CD8-positive, alpha-beta memory T cell (primary cell): ENCODE measurements at places on chromosomes 7 and 10. TPM values are rescaled to one million over a fixed set of nuclear protein-coding genes. Genes with fewer than 3 reads are reported as not detected.

- DNase-seq, result no peak
- H3K4me1 ChIP-seq, result no peaks in the 10 kb centered on the region
- H3K36me3 ChIP-seq, result no peaks in the 10 kb centered on the region
- no peak overlapping the region for H3K27ac ChIP-seq
- no peak overlapping the region for H3K4me3 ChIP-seq
- H3K27me3 ChIP-seq, result no peaks in the 10 kb centered on the region
Measured at GRCh38 chr10:1674501-1674900, 62.8 kb downstream of the ADARB2 start.

- DNase-seq, result no peak
- H3K36me3 ChIP-seq, result no peaks in the 10 kb centered on the region
- H3K4me1 ChIP-seq, result no peaks in the 10 kb centered on the region
- no peak overlapping the region for H3K4me3 ChIP-seq
- no peak overlapping the region for H3K27ac ChIP-seq
- no peaks in the 10 kb centered on the region for H3K27me3 ChIP-seq
Measured at GRCh38 chr7:149664666-149665065, 108.7 kb downstream of the ZNF467 start.

DNA sequence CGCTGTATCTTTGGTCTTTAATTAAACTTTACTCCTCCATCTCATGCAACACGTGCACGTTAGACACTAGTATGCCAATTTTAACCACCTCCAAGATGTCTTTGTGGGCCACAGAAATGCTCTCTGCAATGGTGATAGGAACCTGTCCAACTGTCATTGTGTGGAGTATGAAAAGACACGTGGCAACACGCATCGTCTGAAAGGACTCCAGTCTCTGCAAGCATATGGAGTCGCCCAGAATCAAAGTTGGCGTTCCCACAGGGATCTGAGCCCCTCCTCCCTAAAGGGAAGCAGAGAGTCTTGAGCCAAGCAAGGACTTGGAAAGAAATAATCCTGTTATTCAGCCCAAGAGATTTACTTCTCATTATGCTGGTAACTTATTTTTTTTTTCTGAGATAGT lies 301.1 kb downstream of the CALN1 start:
- no peaks in the 10 kb centered on the region for H3K4me1 ChIP-seq
- H3K27ac ChIP-seq, result no peak overlapping the region
- no peaks in the 10 kb centered on the region for H3K27me3 ChIP-seq
- no peak for DNase-seq
- H3K36me3 ChIP-seq, result no peaks in the 10 kb centered on the region

DNA sequence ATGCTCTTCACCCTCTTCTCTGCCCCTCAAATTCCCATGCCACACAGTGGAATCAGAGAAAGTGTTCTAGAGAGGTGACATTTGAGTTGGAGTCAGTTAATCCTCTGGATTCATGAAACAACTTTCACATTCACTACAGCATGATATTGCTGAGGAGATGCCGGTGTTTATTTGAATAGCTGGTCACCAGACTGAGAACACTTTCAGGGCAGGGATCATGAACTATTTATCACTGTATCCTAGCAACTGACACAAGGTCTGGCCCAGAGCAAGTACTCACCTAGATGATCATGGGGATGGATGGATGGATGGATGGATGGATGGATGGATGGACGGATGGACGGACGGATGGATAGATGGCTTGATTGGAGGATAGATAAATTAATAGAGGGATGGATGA lies 116.7 kb upstream of the ZMIZ1 start:
- no peak overlapping the region for H3K4me3 ChIP-seq
- DNase-seq, result no peak

- H3K27me3 ChIP-seq, result no peaks in the 10 kb centered on the region
- H3K4me3 ChIP-seq, result no peak overlapping the region
- DNase-seq, result no peak
- no peak overlapping the region for H3K27ac ChIP-seq
Measured at GRCh38 chr7:144391823-144392255, 11.7 kb downstream of the NOBOX start.

DNA sequence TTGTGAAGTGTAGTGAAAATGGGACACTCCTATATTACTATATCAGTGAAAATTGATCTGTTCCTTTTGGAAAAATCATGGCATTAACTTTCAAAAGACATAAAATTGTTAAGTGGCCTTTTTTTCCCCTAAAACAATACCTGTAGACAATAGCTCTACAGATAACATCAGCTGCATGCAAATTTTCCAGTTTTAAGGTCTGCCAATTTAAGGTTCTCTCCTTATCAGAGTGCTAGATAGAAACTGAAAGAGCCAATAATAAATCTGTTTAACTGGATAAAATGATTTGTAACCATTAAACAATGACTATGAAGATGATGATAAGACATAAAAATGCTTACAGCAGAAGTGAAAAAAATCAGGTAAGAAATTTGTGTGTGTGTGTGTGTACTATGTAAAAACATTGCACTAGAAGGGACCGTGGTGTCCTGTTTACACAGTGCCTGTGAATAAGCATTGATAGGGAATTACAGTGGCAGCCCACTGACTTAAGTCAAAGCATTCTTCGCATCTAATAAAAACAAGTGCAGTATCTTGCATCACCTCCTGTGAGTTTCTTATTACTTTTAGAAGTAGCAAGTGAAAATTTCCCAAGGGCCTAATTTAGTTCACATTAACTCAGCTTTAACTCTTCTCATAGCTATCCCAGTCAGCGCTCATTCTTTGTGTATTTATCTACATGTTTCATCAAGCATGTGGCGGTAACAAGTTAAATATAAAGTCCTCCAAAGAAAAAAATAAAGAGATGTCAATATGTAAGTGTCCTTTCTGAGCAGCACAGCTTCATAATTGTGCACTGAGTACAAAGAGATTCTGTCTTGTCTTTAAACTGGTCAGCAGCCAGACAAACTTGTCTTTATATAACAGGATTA lies 261.9 kb downstream of the ARL4A start:
- DNase-seq, result no peak
- H3K4me3 ChIP-seq, result no peak overlapping the region
- H3K4me1 ChIP-seq, result no peaks in the 10 kb centered on the region
- no peaks in the 10 kb centered on the region for H3K27me3 ChIP-seq

DNA sequence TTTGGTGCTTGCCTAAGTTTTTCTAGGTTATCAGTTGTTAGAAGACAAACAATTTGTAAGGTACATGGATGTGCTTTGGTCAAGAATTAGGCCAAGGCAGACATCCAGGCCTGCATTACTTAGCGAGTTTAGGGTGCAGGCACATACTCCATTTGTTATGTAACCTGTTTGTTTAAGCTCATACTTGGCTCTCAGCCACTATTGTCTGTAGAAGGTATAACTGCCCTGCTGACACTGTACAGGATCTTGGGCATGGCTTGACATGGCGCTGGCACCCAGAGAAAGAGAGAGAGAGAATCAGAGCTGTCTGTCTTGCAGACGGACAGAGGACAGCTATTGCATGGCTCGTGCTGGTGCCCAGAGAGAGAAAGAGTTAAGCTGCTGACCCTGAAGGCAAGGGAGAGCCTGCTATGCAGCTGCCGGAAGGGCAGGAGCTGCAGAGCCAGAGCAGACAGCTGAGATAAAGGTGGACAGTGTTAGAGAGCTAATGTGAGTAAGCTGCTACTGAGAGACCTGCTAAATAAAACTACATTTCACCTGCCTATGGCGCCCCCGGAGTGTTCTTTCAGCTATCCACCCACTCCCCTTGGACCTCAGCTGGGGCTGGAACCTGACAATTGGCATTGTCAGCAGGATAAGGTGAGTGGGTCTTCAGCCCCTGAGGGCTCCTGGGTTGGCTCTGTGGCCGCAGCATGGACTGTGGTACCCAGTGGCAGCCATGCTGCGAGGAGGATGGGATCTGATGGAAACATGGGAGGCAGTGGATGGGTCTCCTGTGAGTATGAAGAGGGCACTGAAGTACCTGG lies 120.9 kb upstream of the TMEM106B start:
- H3K27me3 ChIP-seq, result no peaks in the 10 kb centered on the region
- H3K4me3 ChIP-seq, result no peak overlapping the region
- DNase-seq, result no peak
- no peaks in the 10 kb centered on the region for H3K36me3 ChIP-seq

DNA sequence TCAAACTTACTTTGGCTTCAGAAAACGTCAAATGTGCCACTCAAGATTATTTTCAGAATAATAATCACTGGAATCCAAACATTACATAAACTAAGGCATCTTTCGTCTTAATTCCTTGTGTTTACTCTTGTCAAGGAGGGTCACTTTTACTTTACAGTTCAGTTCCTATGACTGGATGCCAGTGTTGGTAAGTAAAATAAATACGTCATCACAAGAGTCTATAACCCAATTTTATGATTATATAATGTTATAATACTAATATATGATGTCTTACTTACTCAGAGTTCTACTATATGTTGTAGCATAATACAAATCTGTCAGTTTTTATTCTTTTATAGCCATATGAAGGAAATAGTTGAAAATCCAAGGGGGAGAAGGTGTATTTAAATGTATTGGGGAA lies 123.8 kb downstream of the GPR85 start:
- H3K36me3 ChIP-seq, result no peaks in the 10 kb centered on the region
- DNase-seq, result no peak
- H3K4me3 ChIP-seq, result no peak overlapping the region
- no peaks in the 10 kb centered on the region for H3K4me1 ChIP-seq
- H3K27me3 ChIP-seq, result no peaks in the 10 kb centered on the region

GRCh38 chr7:36244429-36244828 lies 91.4 kb downstream of the EEPD1 start:
- no peaks in the 10 kb centered on the region for H3K4me1 ChIP-seq
- no peak overlapping the region for H3K4me3 ChIP-seq
- no peaks in the 10 kb centered on the region for H3K36me3 ChIP-seq

- no peak overlapping the region for H3K4me3 ChIP-seq
- H3K27me3 ChIP-seq, result no peaks in the 10 kb centered on the region
- no peak for DNase-seq
- no peaks in the 10 kb centered on the region for H3K36me3 ChIP-seq
- no peak overlapping the region for H3K27ac ChIP-seq
Measured at GRCh38 chr10:105864854-105865253, 1223.8 kb downstream of the SORCS3 start.

DNA sequence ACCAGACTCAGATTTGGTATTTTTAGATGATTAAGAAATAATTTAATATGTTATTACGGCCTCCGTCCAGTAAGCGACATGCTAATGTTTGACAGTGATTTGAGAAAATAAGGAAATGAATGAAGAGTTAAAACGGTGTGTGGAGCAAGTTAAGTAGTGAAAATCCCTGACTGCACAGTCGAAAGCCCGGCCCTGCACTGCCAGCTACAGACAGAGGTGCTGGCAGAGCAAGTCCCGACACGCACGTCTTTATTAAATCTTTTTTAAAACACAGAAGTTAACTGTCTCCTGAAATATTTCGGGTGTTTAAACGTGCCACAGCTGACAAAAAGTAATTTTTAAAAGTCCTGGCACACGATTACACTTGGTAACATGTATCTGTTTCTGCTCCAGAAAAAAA lies 293.4 kb upstream of the RNF32 start:
- no peaks in the 10 kb centered on the region for H3K36me3 ChIP-seq
- H3K4me1 ChIP-seq, result no peaks in the 10 kb centered on the region
- DNase-seq, result no peak

DNA sequence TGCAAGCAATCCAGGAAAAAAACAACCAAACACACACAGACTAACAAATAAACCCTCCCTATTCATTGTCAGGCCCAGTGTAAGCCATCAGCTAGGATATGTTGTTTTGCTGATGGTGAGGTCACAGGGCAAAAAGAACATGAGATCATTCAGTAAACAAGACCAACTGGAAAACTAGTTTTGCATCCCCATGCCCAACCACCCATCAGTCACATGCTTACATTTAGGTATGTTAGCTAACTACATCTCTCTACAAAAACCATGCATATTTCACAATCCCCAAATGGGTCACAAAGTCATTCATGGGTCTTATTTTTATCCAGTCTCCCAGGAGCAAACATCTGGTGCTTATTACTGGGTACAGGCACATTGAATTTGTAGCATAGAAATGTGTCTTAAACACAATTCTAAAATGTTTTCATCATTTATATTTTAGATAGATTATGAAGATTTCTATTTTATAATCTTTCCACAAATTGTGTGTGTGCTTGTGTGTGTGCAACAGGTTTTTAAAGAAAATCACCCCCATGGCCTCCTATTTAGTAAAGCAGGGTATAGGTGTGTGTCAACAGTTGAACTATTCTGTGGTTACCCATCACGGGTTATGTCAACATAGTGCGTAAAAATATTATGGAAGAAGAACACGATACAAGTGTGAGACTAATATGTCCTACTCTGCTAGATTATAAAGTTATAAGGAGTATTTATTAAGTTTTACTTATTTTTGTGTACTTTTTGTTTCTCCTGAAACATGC lies 103.8 kb upstream of the AKR1E2 start:
- no peaks in the 10 kb centered on the region for H3K27me3 ChIP-seq
- DNase-seq, result no peak
- H3K27ac ChIP-seq, result no peak overlapping the region
- no peaks in the 10 kb centered on the region for H3K4me1 ChIP-seq

DNA sequence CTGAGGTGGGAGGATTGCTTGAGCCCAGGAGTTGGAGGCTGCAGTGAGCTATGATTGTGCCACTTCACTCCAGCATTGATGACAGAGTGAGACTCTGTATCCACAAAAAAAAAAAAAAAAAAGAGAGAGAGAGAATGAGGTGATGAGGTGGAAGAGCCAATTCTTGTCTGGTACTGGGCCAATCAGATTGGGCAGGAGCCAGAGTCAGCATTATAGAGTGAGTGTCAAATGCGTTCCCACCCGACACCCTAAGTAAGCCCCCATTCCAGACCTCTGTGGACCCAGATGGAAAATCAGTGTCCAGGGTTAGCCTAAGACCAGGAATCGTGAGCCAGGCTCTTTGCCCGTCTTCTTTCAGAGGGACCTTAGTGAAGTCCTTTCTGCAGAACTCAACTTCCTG lies 83.9 kb downstream of the WIPF3 start:
- H3K27me3 ChIP-seq, result no peaks in the 10 kb centered on the region
- no peaks in the 10 kb centered on the region for H3K36me3 ChIP-seq
- H3K4me1 ChIP-seq, result no peaks in the 10 kb centered on the region
- DNase-seq, result no peak

GRCh38 chr10:75405598-75406461 lies 4.3 kb upstream of the ZNF503 start:
- no peak overlapping the region for H3K27ac ChIP-seq
- H3K4me3 ChIP-seq, result no peak overlapping the region

DNA sequence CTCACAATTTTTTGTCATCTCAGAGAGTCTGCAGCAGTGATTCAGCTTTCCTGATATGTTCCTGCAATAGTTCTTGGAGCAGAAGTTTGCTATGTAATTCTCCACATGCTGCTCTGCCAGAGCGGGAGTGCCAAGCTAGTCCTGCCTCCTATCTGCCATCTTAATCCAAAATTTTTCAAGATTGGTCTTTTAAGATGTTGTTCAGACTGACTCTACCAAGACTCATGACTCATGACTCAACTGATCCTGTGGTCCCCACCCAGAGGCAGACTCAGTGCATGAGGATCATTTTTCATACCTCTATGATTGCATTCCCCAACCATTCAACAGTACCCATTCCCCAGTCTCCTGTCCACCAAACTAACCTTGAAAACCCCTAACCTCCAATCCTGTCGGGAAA lies 470.8 kb downstream of the INHBA start:
- H3K27ac ChIP-seq, result no peak overlapping the region
- no peaks in the 10 kb centered on the region for H3K4me1 ChIP-seq
- H3K36me3 ChIP-seq, result no peaks in the 10 kb centered on the region
- no peak overlapping the region for H3K4me3 ChIP-seq
- no peaks in the 10 kb centered on the region for H3K27me3 ChIP-seq

GRCh38 chr7:95780665-95781064 lies 8.3 kb downstream of the DYNC1I1 start:
- H3K36me3 ChIP-seq, result no peaks in the 10 kb centered on the region
- no peak overlapping the region for H3K4me3 ChIP-seq
- H3K27ac ChIP-seq, result no peak overlapping the region
- H3K27me3 ChIP-seq, result no peaks in the 10 kb centered on the region
- no peaks in the 10 kb centered on the region for H3K4me1 ChIP-seq

Gene CHST12
- 8.3 TPM for total RNA-seq

Gene IDI2
- not detected for total RNA-seq

Gene LMTK2
- total RNA-seq, result 16.0 TPM

Gene HNRNPF
- 562 TPM for total RNA-seq

Gene RBP3
- total RNA-seq, result not detected

Gene NEUROD6
- not detected for total RNA-seq
